ENCODE measurements at places on chromosomes 4 and X.

GRCh38 chrX:96924581-96924980 is 40.9 kb downstream of the RPA4 start:
- no peak for DNase-seq

GRCh38 chrX:63686878-63687714 is 97.9 kb downstream of the ARHGEF9 start:
- DNase-seq, result peak; percentile 23

DNA sequence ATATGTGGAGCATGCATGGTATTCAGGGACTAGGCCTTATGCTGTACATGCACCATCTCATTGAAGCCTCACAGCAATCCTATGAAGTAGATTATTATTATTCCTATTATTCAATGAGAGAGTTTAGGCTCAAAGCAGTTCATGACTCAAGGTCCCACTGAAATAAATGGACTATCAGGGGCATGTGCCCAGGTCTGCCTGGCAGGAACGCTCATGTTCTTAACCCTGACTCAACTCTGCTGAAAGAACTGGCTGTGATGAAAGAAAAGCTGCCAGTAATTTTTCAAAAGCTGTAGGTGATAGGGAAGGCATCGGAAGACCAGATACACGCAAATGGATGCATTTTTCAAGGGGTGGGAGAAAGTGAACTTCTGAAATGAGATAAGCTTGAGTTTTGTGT is 243.4 kb downstream of the PTTG2 start:
- no peak for DNase-seq

- no peak for DNase-seq
These were observed 730 bp downstream of the VBP1 start for GRCh38 chrX:155216940-155217440.

- no peak for DNase-seq
These were observed 47.3 kb downstream of the PPP3CA start for GRCh38 chr4:101299899-101300540.

DNA sequence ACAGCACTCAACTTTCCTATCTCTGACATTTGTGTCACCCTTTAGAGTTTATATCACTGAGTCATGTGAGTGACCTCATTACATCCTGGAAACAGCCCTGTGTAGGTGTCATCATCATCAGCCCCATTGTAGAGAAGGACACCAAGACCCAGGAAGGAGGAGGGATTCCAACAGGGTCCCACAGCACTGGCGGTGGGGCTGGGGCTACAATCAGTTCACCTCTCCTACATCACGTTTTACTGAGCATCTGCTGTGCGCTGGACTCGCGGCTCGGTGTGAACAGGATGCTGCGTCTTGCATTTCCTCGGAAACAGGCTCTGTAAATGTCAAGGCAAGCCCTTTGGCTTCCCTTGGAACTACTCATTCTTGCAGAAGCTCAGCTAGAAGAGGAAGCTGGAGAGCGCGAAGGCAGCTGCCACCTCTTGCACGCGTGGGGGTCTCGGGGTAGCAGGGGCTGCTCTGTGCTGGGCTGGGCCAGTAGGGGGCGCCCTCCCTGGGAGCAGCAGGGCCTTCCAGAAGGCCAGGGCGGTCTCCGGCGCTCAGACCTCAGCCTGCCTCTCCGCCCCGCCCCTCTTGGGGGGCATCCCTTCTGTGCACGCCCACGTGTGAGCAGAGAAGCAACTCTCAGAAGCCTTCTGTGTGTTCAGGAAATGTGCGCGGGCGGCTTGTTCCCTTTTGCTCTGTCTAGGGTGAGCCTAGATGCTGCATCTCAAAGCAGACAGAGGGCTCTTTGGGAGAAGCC is 29.0 kb downstream of the REELD1 start:
- no peak for DNase-seq

DNA sequence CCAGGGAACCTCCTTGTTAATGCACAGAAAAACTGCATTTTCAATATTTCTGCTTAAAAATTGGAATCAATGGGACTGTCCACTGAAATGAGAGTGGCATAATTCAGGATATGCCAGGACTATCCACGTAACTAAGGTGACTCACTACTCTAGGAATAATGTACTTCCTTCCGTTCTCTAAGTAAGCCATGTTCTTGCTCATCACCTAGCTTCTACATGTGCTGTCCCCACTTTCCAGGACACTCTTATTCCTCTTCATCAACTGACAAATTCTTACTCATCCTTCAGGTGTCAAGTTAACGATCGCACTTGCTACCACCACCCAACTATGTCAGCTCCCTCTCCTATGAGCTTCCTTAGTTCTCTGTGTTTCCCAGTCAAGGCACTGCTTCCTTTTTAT is 342.8 kb upstream of the F9 start:
- DNase-seq, result no peak

- DNase-seq, result no peak
These were observed 117.9 kb downstream of the RASL11B start for GRCh38 chr4:52979821-52980590.

DNA sequence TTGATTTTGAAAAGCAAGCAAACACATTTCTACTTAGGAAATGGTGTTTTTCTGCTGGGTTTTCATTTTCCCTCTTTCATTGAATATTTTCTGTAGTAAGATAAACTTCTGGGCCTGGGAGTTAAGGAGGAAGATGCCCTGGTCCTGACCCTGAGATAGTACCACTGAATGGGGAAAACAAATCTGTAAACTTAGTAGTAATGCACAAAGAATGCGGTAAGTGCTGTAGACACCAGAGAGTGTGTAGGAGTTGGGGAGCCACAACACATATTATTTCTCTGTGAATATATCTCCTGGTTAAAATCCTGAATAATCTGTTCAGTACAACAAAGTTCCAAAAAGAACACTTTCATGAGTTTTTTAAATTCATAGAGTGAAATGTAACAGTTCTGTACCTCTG is 178.3 kb downstream of the MAPK10 start:
- no peak for DNase-seq

GRCh38 chr4:84578540-84579402 is 4.2 kb upstream of the CDS1 start:
- peak; percentile 47 for DNase-seq

GRCh38 chr4:70895811-70896491 is 6.2 kb upstream of the MOB1B start:
- no peak for DNase-seq

DNA sequence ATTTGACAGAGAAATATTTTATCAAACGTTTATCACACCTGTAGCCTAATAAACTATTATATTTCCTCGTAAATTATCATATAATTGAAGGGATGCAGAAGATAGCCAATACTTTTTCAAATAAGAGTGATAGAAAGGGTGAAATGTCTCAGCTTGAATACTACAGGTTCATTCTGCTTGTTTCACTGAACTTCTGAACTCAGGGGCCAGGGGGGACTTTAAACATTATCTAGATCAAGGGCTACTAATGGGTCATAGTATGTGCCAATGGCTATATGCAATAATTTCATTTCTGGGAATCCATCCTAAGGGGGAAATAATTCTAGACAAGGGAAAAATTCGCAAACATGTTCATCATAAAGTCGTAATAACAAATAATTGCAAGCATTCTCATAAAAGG is 2.6 kb downstream of the ALPK1 start:
- no peak for DNase-seq

- DNase-seq, result no peak
These were observed 69.1 kb downstream of the PCDH7 start for GRCh38 chr4:30789219-30789671.

DNA sequence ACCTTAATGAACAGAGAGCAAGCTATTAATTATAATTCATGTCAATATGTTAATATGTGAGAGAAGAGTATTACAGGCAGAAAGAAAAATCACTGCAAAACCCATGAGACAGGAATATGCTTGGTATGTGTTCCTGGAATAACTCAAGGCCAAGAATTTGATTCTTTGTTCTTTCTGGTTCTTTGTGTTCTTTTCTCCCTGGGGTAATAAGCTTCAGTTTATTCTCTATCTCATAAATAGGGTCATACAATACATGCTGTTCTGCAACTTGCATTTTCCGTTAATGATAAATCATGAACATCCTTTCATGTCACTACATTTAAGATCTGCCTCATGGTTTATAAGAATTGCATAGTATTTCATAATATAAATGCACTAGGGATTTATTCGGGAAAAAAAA is 16.8 kb upstream of the THOC2 start:
- DNase-seq, result no peak

GRCh38 chrX:25067271-25068172 is 51.8 kb upstream of the ARX start:
- DNase-seq, result no peak

- no peak for DNase-seq
These were observed 572.6 kb downstream of the ZNF674 start for GRCh38 chrX:45972636-45973035.

DNA sequence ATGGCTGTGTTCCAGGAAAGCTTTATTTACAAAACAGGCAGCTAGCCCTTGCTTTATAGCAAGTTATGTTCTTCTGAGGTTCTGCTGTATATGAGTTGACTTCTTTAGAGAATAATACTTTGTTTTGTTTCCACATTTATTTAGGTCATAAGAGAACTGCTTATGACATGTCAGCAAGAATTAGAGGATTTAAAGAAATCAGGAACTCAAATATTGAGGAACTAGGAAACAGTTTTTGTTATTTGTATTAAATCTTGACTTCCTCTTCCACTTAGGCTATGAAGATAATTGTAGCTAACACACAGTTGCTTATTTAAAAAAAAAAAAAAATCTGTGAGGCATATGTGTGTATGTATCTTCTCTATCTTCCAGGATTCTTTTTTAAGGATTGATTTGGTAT is 14.3 kb downstream of the ZRSR2 start:
- DNase-seq, result no peak

GRCh38 chr4:95293014-95293413 is 255.8 kb downstream of the UNC5C start:
- no peak for DNase-seq

- no peak for DNase-seq
These were observed 44.5 kb upstream of the ATXN3L start for GRCh38 chrX:13364230-13364857.

GRCh38 chr4:6198278-6198677 is 2.1 kb downstream of the JAKMIP1 start:
- DNase-seq, result no peak

DNA sequence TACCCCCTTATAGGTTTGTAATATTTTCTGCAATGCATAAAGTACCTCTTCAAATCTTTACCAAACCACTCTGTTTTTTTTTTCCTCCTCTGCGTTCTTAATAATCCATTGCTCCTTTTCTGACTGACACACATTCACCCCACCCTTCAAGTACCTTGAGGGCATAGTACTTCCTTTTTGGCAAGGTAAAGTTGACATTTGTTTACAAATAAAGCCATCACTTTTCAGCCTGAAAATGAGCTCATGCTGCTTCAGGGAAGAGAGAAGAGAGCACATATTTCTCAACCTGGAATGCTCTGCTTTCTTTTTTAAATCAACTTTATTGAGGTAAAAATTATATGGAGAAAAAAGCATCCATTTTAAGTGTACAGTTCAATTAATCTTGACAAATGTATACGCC is 113.9 kb downstream of the AGTR2 start:
- no peak for DNase-seq

GRCh38 chr4:17251101-17251500 is 260.8 kb downstream of the QDPR start:
- no peak for DNase-seq

DNA sequence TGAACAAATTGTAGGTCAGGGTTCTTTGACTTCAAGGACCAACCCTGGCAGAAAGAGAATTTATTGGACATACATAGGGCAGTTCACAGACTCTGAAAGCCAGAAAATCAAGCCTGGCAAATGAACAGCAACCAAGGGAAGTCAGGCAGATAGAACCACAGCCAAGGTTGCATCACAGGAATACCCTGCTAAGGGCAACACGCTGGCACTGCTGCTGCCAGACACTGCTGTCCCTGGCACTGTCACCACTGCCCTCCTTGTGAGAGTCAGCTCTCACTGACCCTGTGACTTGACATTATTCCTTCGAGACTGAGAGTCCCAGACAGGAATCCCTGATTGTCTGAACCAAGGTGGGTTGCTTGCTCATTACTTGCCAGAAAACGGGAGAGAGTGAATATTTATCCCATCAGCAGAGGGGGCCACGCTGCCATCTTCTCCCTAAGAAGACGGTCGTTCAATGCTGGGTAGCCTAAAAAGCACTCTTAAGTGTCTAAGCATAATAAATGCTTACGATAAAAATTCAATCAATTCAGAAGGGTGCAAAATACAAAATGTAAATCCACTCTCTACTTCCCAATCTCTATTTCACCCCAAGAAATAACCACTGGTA is 23.2 kb upstream of the PTTG2 start:
- DNase-seq, result no peak

- DNase-seq, result no peak
These were observed 313.9 kb downstream of the FBXW7 start for GRCh38 chr4:152221816-152222516.

- no peak for DNase-seq
These were observed 38.0 kb upstream of the SPP1 start for GRCh38 chr4:87937523-87937922.

- no peak for DNase-seq
These were observed 1.5 kb downstream of the BMP3 start for GRCh38 chr4:81031796-81032551.

- DNase-seq, result no peak
These were observed 72.3 kb upstream of the TNMD start for GRCh38 chrX:100512471-100512870.

DNA sequence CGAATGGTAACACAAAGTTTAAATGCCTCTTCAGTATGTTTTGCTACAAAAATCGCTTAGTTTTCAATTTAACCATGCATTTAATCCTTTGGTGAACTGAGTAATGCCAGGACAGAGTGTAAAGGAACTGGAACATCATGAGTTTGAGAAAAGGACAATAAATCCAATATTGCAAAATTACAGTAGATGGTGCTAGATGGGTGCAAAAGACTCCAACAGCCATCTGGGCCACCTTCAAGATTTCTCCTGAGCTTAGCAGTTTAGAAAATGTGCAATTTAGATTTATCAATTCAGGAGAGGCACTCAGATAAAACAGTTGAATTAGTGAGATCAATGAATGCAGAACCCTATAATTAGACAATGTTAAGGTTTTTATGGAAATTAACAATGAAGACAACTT is 33.2 kb upstream of the MID1IP1 start:
- DNase-seq, result peak; percentile 18

GRCh38 chr4:18042754-18043153 is 21.2 kb upstream of the LCORL start:
- no peak for DNase-seq

GRCh38 chrX:19630228-19630627 is 114.9 kb upstream of the MAP3K15 start:
- DNase-seq, result no peak

- no peak for DNase-seq
These were observed 19.8 kb upstream of the GBA3 start for GRCh38 chr4:22672944-22673343.

DNA sequence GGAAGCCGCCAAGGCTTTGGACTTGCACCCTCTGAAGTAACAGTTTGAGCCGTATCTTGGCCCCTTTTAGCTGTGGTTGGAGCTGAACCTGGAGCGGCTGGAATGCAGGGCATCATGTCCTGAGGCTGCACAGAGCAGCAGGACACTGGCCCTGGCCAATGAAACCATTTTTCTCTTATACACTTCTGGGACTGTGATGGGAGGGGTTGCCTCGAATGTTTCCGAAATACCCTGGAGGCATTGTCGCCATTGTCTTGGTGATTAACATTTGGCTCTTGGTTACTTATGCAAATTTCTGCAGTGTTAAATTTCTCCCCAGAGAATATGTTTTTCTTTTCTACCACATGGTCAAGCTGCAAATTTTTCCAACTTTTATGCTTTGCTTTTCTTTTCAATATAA is 137.2 kb downstream of the MAGEC1 start:
- DNase-seq, result no peak
